Muscle of leg (tissue), 16 donors: ENCODE measurements at places on chromosomes 2 and 18.
A peak's percentile ranks its signal among the peaks of the same experiment; 100 is the strongest.

DNA sequence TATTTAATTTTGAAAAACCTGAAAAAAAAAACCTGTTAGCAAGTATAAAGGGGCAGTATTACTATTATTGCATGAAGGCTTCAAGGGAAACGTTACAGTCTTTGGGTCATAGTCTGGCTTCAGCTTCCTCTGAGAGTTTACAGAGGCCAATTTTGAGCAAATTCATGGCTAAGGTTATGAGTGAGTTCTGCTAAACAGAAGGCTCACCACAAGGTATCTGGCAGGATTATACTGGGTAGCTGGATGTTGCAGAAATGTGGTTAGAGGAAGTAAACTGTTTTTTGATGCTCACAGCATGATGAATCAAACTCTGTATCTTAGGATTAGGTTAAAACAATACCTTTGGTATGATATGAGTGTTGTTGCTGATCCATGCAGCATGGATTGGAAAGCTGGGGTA lies 9.3 kb downstream of the MRPL19 start:
- no peak for DNase-seq

DNA sequence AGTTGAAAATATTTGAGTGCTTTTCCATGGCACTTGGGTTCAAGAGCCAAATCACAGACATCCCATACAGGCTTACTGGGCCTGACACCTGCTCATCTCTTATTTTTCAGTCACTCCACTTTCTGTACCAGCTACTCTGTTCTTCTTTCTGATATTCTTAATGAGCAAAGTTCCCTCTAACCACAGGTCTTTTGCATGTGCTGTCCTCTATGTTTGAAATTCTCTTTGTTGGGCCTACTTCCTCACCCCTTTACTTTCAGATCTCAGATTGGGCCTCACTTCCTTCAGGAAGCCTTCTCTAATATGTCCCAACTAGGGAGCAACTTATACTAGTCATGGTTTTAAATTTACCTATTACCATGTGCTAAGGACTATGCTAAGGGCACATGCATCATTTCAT lies 81.8 kb upstream of the RBMS1 start:
- no peak for DNase-seq

DNA sequence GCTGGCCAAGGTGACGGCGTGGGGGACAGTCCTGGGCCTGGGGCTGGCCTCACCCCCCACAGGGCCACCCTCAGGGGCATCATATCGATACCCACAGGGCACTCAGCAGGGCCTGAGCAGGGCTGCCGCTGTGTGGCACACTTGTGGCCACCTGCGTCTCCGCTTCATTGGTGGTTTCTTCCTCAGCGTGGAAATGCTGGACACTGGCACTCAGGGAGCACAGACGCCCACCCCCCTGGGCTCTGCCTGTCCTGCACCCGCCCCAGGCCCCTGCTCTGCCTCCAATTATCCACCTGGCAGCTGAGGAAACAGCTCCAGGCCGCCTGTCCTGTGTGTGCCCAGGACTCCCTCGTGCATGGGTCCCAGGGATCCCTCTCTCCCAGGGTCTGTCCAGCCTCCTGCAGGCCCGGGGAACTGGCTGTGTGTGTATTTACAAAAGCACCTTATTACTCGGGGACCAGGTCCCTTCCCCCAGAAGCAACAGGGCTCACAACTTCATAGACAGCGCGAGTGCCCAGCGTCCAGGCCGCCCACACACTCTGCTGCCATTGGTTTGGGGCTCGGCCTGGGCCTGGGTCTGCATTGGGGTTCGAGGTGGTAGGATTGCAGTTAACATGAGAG lies 13.1 kb downstream of the CROCC2 start:
- DNase-seq = no peak

GRCh38 chr2:84116143-84116542 lies 342.9 kb downstream of the SUCLG1 start:
- no peak for DNase-seq

DNA sequence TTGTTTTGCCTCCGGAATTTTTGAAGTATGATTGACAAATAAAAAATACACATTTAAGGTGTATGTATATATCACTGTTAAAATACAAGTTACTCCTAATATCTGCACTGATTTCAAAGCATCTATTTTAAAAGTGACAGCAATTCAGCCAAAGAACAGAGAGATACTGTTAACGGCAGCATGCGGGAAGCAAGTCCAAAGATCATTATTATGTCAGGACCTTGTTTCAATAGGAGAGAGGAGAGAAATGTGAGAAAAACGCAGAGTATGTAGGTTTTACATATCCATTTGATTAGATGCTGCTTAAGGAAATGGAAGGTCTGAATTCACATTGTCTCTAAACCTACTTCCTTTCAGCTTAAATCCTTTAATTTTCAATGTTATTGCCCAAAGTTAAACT lies 545.5 kb upstream of the SLC8A1 start:
- DNase-seq = no peak

GRCh38 chr18:23878336-23878900 lies 136.1 kb upstream of the TTC39C start:
- no peak for DNase-seq

DNA sequence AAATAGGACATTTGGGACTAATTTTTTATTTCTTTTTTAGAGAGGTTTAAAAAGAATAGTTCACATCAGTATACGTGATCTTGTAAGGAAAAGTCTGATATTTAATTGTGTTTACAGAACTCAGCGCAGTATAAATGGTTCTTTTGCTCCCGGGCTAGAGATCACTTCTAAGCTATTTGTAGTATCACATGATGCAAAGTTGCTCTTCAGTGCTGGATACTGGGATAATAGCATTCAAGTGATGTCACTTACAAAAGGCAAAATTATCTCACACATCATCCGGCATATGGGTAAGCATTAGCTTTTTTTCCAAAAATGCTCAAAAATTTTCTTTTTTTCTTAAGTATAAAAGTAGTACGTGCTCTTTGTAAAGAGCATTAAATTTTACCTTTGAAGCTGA lies 37.4 kb upstream of the CYP20A1 start:
- DNase-seq = no peak

DNA sequence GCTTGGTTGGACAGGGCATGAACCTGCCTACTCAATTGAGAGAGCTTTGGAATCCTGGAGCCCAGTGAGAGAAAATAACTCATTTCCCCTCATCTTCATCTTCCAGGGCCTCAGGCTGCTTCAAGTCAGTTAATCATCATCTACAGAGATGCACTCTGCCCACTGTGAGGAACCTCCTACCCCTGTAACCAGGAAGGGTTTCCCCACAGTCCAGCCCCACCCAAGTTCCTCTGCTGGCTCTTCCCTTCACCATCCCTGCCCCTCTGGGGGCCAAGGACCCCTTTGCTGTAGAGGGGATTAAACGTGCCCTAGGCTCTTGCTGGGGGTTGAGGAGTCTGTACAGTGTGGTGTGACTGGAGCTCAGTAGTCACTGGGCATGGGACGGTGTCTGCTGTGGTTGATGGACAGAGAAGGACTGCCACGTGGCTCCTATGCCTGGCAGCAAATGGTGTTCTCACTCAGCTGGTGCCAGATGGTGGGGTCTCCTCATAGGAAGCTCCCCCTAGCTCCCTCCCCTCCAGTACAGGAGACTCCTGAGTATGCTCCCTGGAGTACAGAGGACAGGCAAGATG lies 29.5 kb upstream of the LGALSL start:
- DNase-seq = no peak

GRCh38 chr2:118845522-118846441 lies 1.7 kb downstream of the EN1 start:
- peak; percentile 40 for DNase-seq

- DNase-seq = no peak
Measured at GRCh38 chr2:20619624-20620024, 31.3 kb downstream of the HS1BP3 start.

GRCh38 chr18:79445696-79446561 lies 50.2 kb downstream of the NFATC1 start:
- DNase-seq = no peak

- DNase-seq = no peak
Measured at GRCh38 chr2:82109418-82109817, 1804.9 kb upstream of the LRRTM1 start.

DNA sequence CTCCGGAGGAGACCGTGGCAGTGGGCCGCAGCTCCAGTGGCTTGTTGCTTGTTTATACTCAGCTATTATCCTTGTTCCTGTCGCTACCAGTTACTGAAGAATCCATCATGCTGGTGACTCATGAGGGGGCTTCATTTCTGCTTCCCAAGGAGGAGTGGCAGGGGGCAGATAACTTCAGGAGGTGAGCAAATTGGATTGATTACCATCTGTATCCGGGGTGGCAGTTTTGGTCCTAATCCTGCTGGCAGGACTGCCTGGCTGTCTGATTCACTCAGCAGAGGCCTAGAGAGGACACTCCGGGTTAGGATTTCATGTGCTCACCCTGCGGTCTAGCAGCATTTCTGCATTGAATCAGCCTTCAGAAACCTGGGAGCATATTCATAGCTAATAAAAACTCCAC lies 230.0 kb downstream of the ACTR3 start:
- DNase-seq = no peak

DNA sequence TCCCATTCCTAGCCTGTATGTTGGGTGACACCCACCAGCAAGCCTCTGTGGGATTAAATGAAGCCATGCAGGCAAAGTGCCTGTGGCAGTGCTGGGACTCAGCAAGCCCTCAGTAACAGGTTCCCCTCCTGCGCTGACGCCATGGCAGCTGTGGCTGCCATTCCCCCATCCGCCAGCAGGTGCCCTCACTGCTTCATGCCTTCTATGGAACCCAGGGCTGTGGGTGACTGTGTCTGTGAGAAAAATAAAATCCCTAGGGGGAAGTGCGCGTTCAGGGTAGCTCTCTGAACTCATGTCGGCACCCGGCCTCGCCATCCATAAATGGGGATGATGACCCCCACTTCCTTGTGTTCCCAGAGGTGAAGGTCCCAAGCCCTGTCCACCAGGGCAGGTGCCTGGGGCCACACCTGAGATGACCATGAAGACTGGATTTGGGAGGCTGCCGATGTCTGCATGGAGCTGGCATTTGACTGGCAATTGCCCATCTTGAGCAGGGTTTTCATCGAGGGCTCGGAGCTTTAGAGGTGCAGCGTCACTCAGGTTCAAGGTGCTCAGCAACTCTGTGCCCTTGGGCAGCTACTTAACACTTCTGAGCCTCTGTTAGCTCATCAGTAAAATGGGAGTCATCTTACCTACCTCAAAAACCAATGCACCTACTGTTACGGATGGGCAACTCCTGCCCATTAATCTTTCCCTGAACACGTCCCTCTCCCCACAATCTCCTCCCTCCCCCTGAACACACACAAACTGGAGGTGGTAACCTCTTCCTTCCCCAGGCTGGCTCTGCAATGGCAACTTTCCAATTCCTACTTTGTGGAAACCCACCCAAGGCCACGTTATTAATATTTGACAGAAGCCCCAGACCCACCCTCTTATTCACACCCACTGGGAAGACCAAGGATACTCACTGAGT lies 2.9 kb upstream of the MAL start:
- DNase-seq = peak; percentile 58

DNA sequence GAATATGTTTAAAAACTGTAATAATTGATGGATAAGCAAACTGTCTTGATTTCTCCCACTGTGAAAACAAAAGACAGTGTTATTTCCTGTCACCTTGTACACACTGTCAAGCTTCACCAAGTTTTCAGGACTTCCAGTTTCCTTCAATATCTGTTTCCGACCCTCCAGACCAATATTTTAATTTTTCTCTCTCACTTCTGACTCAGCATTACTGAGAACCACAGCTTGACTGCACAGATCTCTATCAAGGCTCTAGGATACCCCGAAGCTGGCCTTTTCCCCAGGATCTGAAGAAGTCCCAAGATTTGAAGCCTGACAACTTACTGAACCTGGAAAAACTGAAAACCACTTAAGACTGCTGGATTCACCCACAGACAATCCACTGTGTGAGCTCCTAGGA lies 13.2 kb upstream of the SULT1C3 start:
- DNase-seq = no peak

DNA sequence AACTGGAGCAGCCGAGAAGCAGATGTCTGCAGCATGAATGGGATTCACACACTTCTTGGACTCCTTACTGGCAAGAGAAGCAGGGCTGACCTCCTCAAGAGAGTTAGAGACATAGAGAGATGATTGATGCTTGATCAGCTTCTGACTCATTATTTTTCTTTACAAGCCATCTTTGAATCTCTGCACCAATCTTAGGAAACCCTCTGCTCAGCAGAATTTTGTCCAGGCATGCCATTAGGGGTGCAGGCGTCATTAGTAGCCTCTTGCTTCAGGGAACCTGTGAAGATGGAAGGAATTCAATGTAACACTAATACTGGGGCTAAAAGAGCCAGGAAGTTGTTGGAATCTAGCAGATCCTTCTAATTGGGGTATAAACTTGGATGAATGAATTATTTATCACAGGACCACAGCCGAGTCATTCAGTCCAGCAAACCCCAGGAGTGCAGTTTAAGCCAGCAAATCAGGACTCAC lies 151.8 kb downstream of the MGAT5 start:
- DNase-seq = peak; percentile 68

- no peak for DNase-seq
Measured at GRCh38 chr2:30665761-30666265, 141.4 kb downstream of the CAPN13 start.

DNA sequence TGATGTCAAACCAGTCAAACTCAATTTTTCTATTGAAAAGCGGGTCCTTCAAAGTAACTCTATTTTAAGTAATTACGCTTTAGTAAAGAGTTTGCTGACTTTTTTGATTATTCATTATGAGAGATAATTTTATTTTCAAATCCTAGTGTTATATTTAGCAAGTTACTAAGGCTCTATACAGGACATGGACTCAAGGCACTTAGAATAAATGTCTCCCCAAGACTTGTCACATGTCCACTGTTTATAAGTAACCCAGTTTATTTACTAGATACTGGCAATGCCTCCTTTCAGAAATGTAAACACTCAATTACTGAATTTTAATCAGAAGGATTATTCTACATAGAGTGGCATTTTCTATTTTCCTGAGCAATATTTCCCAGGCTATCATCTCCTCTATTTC lies 638.1 kb downstream of the ERBB4 start:
- peak; percentile 28 for DNase-seq

DNA sequence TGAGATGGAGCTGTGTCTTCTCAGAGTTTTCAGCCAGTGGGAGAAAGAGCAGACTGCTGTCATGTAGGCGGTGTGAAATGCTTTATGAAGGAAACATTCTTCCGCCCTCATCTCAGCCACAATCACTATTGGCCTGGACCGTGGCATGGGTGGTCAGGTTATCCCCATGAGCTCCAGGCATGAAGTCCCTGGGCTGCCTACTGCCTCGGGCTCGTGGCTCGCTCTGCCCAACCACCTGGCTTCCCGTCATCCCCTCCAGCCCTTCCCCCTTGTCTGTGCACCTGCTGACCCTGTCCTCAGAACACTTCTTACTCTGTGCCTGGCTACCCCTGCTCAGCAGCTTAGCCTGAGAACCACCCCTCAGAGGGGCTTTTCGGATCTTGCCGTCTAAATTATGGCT lies 15.5 kb downstream of the COLEC11 start:
- DNase-seq = no peak

GRCh38 chr2:234025891-234026401 lies 24.6 kb upstream of the SPP2 start:
- peak; percentile 63 for DNase-seq

DNA sequence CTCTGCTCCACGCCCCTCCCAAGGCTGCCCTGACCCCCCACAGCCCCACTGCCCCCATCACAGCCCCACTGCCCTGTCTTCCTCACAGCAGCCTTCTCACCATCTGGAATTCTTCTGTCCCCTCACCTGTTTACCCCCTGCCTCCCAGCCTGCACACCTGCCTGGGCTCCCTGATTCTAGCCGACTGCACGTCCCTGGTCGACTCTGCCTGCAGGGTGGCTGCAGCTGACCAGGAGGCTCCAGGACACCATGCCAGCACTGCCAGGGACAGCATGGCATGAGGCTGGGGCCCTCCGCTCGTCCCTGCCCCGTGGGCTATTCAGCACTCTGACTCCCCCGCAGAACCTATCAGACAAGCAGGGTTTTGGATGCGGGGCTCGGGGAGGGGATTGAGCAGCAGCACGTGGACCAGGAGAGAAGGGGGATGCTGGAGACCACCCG lies 254.1 kb downstream of the HDAC4 start:
- DNase-seq = no peak
